ENCODE measurements at places on chromosomes 2 and 18.

GRCh38 chr18:68439642-68440041, 275.3 kb downstream of the TMX3 start:
- DNase-seq, result no peak

DNA sequence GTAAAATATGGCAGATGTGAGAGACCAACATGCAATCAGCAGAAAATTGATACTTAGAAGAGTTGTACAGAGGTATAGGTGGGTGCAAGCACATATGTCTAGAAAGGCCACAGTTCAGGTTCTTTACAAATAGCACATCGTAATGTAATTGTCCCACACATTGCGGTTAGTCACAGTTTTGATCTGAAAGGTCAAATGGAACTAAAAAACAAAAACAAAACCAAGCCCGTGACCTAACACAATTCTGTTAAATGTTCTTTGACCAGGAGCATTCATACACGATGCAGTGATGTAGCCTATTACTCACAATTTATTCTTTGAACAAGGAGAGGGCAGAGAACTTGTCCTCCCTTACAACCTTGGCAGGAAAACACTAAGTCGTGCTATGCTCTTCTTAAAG, 108.9 kb upstream of the MAP4K3 start:
- no peak for DNase-seq

- DNase-seq, result no peak
Measured at GRCh38 chr2:32711219-32711618, 83.4 kb downstream of the TTC27 start.

- DNase-seq, result no peak
Measured at GRCh38 chr2:85680707-85681371, 12.8 kb upstream of the SFTPB start.

- DNase-seq, result no peak
Measured at GRCh38 chr2:853203-853870, 97.3 kb upstream of the SNTG2 start.

DNA sequence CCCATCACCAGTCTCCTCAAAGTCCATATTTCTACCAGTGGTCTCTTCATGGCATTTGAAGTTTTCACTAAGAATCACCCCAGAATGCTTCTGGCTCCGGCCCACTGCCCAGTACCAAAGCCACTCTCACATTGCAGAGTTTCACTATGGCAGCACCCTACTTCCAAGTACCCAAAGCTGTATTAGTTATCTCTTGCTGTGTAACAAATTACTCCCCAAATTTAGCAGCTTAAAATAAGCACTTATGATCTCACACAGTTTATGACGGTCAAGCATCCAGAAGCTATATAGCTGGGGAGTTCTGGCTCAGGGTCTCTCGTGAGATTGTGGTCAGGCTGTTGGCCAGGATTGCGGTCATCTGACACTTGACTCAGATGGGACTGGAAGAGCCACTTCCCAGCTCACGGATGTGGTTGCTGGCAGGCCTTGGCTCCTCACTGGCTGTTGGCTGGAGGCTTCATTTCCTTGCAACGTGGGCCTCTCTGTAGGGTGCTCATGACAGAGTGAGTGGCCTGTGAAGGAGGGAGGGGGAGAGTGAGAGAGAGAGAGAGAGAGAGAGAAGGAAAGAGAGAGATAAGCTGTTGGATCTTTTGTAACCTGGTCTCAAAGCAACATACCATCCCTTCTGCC, 189.5 kb downstream of the CTIF start:
- no peak for DNase-seq

- no peak for DNase-seq
Measured at GRCh38 chr2:69729266-69729665, 12.7 kb upstream of the ANXA4 start.

- DNase-seq, result no peak
Measured at GRCh38 chr2:174048243-174048642, 83.1 kb upstream of the SP3 start.

GRCh38 chr2:36680012-36680411, 16.5 kb upstream of the VIT start:
- no peak for DNase-seq

DNA sequence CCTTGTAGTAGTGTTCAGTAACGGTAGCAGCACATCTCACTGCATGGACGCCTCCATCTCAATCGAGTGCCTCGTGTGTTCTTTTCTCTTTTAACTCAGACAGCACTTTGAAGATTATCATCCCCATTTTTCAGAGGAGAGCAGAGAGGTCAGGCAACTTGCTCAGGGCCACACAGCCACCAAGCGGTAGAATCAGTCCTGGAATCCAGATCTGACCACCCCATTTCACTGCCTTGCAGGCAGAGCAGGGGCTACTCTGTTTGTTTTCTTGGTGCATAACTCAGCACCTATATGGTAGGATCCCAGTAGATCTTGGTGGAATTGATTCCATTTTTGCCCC, 129.5 kb downstream of the SMAD7 start:
- no peak for DNase-seq

DNA sequence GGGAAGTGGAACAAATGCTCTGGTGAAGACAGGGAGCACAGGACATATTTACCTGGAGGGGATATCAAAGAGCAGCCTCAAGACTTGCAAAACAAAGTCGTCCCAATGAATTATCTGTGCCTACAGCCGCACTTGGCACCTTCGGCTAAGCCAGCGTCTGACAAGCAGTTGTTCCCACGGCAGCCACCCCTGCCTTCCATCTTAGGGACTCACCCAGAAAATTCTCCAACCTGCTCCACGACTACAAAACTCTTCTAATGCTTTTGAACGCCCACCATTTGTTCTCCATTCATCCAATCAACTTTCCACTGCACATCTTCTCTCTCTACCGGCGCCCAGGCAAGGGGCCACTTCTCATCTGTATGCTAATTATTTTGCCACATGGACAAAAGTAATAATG, 7.0 kb downstream of the MYT1L start:
- DNase-seq, result no peak

DNA sequence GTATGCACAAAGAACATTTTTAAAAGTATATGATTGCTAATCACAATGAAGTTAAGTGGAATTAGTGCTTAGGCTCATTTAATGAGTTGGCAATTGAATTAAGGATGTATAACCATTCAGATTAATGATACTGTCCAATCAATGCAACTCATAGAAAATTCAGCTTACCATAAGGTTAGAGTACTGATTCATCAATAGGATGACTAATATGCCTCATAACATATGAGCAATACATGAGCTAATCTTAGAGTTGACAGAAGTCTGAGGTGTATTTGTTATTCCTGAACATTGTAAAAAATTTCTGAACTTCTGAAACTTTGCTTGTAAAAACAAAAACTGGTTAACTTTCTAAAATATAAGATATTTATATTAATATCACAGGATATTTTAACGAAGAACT, 118.3 kb upstream of the NETO1 start:
- DNase-seq, result no peak

- no peak for DNase-seq
Measured at GRCh38 chr2:173090276-173090877, 14.7 kb downstream of the MAP3K20 start.

DNA sequence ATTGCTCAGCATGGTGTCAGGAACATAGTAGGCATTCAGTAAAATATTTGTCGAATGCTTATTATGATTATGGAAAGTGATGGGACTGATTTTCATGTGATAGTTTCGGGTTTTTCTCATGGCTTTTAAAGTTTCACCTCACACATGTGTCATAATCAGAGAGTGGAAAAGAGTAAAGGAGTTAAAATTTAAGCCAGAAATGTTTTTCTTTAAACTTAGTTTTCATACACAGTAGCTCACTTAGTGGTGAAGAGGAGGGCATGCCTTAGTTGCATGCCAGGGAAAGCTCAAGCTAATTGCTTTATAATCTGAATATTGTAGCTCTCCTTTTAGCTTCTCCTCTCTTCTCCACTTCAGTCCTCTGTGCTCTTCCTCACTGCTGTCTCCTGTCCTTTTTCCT, 38.0 kb downstream of the EHBP1 start:
- no peak for DNase-seq

DNA sequence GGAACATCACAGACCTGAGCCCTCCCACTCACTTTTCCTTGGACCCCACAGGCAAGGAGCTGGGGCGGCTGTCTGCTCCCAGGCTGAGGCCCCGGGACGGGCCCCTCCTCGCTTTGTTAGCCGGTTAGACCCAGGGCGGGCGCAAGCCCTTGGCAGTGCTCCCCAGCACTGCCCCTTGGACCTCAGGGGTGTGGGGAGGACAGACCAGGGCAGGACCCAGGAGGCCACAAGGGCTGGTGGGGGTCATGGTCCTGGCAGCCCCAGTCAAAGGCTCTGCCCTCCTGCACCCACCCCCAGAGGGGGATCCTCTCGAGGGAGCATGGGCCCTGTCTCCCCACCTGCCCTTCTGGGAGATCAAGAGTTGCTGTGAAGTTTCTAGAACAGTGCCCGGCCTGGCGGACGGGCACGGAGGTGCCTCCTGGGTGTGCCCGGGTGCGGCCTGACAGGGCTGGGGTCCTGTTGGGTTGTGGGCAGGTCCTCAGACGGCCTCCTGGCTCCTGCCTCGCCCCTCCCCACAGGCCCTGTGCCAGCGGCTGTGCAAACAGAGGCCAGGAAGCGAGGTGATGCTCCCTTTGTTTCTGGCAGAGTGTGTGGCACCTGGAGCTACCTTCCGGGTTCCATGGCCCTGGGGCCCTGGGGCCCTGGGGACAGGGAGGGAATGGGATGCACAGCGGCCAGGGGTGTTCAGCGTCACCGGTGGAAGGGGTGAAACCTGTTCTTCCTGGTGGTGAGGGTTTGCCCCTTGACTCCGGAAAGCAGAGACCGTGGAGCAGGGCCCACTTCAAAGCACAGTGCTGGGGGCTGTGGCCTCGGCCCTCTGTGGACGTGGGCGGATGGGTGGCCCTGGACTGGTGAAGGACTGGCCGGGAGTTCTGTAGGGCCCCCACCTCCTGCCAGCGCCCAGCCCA, 2.9 kb upstream of the GAL3ST2 start:
- DNase-seq, result no peak

- no peak for DNase-seq
Measured at GRCh38 chr2:101545950-101546349, 71.0 kb upstream of the RFX8 start.

- DNase-seq, result no peak
Measured at GRCh38 chr2:159287733-159288132, 1.2 kb upstream of the WDSUB1 start.

- DNase-seq, result no peak
Measured at GRCh38 chr2:140108706-140109475, 1328.7 kb upstream of the NXPH2 start.

- DNase-seq, result no peak
Measured at GRCh38 chr2:40436093-40436475, 15.8 kb downstream of the SLC8A1 start.

DNA sequence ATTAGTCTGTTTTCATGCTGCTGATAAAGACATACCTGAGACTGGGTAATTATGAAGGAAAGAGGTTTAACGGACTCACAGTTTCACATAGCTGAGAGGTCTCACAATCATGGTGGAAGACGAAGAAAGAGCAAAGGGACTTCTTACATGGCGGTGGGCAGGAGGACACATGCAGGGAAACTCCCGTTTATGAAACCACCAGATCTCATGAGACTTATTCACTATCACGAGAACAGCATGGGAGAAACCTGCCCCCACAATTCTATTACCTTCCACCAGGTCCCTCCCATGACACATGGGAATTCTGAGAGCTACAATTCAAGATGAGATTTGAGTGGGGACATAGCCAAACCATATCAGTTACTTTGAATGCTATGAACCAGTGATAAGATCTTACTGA, 44.1 kb downstream of the SCTR start:
- DNase-seq, result no peak

- DNase-seq, result no peak
Measured at GRCh38 chr18:44474591-44474990, 206.1 kb upstream of the SETBP1 start.

DNA sequence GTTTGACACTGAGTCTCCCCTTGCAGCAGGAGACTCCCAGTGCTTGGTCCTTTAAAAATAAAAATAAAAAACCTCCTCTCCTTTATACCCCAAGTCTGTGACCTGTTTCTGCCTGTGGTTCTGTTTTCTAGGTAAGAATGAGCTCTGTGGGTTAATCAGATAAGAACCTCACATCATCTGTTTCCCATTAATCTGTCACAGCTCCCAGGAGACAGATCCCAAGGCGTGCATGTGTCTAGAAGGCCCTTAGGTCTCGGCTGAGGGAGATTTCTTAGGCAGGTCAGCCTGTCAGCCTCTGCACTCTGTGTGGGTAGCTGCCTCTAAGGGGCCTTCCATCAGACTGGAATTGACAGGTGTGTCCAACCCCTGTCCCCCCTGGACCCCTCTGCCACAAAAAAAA, 80.7 kb downstream of the FHOD3 start:
- DNase-seq, result no peak

DNA sequence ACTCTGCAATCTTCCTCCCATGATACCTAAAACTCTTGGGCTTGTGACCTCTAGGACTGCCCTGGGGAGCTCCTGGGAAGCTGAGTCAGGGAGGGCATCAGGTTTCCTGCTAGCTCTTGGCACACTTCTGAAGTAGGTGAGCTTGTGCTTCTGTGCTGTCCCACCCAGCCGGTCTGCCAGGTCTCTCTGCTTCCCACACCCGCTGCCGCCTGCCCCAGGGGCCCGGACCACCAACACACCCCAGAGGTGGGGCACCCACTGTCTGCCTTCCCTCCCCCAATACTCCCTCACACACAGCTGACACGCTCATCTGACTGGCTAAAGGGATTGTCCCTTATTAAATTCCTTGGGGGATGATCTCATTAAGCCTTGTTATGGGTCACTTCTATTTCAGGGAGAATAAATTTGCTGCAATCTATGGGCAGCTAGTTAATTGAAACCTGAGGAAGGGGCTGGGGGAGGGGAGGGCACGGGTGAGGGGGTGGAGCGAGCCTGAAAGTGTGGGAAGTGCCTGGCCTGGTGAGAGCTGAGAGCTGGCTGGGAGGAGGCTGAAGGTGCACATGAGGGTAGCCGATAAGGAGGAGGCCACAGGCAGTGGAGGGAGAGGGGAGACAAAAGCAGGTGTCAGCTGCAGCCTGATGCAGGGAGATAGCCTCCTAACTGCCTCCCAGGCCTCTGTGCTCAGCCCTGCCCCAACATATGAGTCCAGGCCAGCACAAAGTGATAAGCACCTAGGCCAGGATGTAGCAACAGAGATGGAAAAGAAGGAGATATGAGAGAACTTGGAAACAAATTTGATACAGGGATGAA, 48.8 kb downstream of the HAUS1 start:
- DNase-seq, result no peak

- DNase-seq, result no peak
Measured at GRCh38 chr2:224885836-224886547, 156.3 kb downstream of the DOCK10 start.

Measured in hippocampal formation (tissue), 2 donors.